ENCODE measurements at places on chromosomes 4 and X.

- DNase-seq: no peak
These were observed 243.8 kb upstream of the JADE1 start for GRCh38 chr4:128565565-128566186.

- DNase-seq: no peak
These were observed at the start of gene TCEAL1 for GRCh38 chrX:103628386-103629317. Gene TCEAL1 (plus strand): TSS chrX:103628975. CDS start chrX:103629917, 942 bp downstream.

DNA sequence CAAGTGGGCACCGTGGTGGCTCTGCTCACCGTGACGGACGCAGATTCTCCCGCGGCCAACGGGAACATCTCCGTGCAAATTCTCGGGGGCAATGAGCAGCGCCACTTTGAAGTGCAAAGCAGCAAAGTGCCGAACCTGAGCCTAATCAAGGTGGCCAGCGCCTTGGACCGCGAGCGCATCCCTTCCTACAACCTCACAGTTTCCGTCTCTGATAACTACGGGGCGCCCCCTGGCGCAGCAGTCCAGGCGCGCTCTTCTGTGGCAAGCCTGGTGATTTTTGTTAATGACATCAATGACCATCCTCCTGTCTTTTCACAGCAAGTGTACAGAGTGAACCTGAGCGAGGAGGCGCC lies 2.7 kb downstream of the FAT4 start:
- no peak for DNase-seq

DNA sequence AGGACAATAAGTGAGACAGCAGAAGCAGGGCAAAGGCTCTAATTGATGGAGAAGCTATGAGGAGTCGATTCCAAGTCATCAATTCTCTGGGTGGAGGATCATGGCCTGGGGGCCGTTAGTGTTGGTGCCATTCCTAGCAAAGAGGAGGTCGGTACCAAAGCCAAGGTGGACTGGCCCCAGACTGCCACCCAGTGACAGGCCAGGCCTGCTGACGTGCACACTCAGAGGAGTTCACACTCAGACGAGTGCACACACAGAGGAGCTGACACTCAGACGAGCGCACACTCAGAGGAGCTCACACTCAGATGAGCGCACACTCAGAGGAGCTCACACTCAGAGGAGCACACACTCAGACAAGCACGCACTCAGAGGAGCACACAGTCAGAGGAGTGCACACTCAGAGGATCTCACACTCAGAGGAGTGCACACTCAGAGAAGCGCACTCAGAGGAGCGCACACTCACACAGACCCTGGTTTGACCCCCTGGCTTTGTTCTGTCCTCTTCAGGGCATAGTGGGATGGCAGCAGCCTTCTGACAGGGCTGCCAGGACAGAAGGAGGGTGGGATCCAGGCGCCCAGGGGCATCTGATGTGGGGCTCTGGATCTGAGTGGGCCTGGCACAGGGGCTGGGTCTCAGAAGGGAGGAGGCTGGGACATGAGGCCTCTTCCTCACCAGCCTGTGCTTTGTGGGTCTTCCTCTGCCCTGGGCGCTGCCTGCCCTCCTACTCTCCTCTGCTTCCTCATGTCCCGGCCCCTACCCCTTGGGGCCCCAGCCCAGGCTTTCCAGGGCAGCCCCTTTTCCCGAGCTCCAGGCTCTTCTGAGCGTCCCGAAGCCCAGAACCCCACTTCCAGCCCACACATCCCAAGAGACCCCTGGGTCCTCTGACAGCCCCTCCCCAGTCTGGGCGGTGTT lies 41.7 kb upstream of the NKX1-1 start:
- DNase-seq: no peak

- DNase-seq: no peak
These were observed 97.0 kb downstream of the AFAP1 start for GRCh38 chr4:7842384-7843279.

DNA sequence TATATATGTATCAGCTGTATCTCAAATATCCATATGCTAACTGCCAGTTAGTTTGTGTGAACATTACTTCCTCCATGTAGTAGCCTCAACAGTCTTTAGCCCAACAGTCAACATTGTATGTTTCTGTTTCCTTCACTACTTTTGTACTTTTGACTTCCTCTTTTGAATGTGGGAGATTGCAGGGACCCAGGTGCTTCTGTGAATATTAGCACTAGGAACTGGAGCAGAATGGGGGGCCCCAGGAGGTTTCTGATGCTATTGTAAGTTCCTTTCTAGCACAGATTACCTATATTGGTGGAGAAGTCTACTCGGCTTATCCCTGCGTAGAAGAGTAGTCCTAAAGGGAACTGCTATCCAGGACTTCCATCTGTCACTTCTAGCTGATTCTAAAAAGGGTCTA lies 2.3 kb downstream of the PLAC8 start:
- no peak for DNase-seq

DNA sequence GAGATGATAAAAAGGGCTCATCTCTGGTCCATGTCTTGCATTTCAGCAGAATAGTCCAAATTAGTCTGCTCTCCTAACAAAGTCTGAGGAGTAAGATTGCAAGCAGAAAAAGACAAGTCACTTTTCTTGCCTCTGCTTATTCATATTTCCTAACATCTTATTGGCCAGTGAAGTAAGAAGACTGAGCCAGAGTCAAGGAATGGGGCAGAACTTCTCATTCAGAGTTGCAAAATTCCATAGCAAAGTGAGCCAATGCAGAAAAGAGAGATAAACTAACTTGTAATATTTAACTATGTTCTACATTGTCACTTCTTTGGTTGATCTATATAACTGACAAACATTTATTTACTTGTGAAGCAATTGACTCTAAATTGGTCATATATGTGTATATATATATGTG lies 2304.0 kb downstream of the ARAP2 start:
- no peak for DNase-seq

DNA sequence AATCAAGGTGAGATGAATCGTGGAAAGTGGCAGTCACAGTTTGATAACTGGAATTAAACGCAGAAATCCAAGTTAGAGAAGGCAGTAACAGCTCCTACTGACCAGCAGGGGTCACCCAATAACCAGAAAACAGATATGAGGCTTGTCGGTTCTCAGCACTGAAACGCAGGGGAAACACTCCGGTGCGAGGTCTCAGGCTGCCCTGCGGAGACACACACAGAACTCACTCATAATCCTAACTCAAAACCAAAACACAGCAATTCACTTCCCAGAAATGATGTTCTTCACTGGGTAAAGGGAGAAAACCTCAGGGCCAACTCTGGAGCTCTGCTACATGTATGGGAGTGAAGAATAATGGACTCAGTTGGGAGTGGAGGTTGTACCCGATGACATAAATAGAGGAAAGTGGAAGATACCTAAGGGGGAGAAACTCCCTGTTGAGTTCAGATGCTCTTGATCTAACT lies 384.4 kb downstream of the RAPGEF2 start:
- no peak for DNase-seq

DNA sequence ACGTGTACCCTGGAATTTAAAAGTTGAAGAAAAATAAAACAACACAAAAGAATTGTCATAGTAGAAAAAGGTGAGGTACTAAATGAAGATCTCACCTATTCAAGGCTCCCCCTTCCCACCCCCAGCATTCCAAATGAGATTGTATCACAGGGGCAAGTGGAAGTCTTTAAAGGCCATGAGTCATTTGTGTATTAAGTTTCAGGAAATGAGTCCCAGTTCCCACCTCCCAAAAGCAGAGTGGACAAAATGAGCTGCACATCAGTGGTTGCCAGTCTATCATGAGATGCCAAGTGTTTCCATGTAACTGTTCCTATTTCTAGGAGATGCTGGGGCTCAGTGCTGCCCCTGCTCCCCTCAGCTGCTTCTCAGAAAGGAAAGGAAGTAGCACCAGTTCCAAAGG lies 20.1 kb downstream of the ARHGEF9 start:
- no peak for DNase-seq

- DNase-seq: peak; percentile 56
These were observed 29.3 kb upstream of the BOD1L1 start for GRCh38 chr4:13656569-13657405.

Measured in stimulated activated CD8-positive, alpha-beta memory T cell treated with anti-CD3 and anti-CD28 coated beads, Interleukin-2, amount 100 ng/mL, for 1 hour (primary cell).